Stimulated activated naive CD8-positive, alpha-beta T cell treated with anti-CD3 and anti-CD28 coated beads, Interleukin-15, amount 100 ng/mL, for 72 hours (primary cell): ENCODE measurements at places on chromosomes 7 and 10.

DNA sequence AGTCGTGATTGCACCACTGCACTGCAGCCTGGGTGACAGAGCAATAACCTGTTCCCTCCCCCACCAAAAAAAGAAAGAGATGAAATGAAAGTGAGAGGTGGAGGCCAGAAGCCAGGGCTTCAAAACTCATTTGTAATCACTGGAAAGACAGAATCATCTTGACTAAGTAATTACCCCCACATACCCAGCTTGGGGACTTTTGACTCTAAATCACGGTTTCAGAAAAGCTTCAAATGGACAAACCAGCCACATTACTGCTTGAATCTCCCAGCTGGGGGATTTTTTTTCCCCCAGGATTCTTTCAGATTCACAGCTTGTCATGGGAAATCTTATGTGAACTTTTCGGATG lies 361.0 kb downstream of the FRMD4A start:
- DNase-seq, result no peak

DNA sequence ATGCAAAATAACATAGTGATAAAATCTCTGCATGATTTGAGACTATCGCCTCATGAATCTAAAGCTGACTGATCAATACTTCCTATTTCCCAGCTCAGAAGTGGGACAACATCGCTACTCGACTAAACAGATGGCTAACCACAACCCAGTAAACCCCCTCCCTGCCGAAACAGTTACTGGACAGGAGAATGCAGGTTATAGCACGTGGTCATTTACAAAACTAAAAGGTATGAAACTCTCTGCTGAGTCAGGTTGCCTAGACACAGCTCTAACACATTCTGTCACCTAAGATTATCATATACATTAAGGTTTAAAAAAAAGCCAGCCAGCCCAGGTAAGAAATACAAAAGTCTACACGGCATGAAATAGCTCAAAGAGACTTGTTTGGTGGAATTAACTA lies 64.0 kb downstream of the CTBP2 start:
- no peak for DNase-seq

- DNase-seq, result peak; percentile 34
These were observed 471 bp downstream of the PFKP start for GRCh38 chr10:3067859-3068179.

- no peak for DNase-seq
These were observed 6.4 kb upstream of the PRTFDC1 start for GRCh38 chr10:24958721-24959381.

DNA sequence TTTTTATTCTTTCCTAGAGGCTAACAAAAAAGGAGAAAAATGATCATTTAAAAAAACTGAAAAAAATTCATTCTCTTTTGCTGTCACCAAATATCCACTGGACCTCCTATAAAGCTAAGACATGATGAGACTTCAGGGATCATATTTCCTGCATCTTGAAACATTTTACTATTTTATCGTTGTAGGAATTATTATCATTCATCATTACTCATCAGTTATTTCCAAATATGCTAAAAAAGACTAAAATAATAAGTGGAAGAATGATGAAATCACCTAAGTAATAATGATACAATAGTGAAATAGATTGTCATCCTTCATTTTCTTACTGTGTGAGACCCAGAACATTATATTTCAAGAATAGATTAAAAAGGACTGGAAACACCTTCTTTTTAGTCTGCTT lies 28.3 kb downstream of the TAF3 start:
- no peak for DNase-seq

DNA sequence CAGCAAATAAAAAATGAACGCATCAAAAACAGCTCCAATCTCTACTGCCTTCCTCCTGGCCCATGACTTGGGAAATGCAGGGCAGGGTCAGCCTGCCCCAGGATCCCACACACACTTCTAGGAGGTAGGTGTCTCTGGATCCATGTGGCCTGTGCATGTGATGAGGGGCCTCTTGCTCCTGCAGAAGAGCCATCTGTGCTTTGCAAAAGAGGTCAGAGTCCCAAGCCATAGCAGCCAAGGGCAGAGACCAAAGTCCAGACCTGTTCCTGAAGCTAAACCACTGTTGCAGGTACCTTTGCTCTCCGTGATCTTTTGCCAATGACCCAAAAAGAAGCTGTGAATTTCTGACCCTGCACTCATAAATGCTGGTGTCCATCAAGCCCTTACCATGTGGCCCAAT lies 57.1 kb downstream of the KCNMA1 start:
- no peak for DNase-seq

DNA sequence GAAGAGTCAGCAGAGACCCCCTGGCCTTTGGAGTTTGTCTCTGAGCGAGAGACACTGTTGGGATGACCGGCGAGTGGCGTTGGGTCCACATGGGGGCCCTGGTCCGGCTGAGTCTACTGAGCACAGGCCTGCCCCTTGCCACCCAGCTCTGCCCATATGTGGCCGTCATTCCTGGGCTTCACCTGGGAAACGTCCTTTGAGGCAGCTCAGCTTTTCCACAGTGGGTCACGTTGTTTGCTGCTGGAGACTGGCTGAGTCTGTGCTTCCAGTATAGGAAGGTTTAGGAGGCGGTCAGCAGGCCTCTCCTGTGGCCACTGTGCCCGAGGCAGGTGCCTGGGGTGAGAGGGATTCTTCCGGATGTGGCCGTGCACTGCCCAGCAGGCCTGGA lies 17.1 kb downstream of the ADAM8 start:
- no peak for DNase-seq

- DNase-seq, result peak; percentile 15
These were observed 72.2 kb downstream of the DAGLB start for GRCh38 chr7:6375348-6376101.

DNA sequence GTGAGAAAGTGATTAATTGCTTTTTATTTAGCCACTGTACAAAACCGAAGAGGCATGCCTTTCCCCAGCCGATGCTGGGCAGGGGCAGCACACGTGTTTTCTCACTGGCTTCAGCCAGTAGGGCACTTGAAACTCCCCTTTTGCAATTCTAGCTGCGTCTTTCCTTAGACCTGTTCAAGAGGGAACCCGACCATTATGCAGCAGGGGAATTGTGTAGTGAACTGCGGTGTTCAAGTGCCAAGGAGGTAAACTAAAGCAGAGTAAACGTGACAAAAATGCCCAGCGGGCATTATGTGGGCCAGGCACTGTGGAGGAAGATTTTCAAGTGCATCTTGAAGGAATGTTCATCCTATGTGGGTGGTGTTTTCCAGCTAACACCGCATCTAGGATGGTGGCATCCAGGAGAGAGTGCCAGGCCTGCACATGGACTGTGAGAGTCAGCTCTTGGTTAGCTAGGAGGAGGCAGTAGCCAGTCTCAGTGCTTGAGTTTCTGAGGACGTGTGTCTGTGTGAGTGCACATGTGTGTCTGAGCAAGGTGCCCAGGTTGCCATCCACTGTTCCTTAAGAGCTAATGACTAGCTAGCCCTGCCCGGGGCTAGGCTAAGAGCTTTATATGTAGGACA lies 3.3 kb downstream of the WIPF3 start:
- DNase-seq, result no peak

DNA sequence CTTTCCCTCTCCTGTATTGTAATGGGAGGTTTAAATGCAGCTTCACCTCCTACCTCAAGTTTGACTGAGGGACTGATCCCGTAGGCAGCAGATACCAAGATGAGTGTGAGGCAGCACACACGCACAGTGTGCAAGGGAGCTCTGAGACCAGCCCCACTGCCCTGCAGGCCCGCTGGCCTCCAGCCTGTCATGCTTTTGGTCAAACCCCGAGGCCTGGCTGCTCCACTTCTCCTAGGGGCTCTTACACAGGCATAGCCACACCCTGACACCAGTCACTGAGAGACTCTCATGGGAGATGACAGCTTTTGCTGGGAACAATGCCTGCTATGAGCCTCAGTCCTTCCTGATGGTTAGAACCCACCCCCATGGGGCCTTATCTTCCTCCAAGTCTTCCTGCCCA lies 27.6 kb downstream of the DRGX start:
- DNase-seq, result no peak

DNA sequence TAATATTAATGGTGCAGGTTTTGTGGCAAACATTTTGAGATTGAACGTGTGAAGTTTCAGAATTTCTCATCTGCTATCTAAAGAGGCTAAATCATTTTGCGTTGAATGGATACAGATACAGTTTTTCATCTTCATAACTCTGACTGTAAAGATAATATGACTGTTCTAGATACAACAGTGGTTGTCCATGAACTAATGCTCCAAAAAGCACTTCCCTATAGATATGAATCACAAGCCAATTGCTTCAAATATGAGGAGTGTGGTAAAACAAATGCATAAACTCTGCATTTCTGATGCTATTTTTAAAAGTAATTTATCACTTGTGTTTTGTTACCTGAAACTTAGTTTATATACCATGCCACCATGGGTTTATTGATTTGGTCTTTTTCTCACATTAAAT lies 750.1 kb downstream of the MAGI2 start:
- no peak for DNase-seq

DNA sequence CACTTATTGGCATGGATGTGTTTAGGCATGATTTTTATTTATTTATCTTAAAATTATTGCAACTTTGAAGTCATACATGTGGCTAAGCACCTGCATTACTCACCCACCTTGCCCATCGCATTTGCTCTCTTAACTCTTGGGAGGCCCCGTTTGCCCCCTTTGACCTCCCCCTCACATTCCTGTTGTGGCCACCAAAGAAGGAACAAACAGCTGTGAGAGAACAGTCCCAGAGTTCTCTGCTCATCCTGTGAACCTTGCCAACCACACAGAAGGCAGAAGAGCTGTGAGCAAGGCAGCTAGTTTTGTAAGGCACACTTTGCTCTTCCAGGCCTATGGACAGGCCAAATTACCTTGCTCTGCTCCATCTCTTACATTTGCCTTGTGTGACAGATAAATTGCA lies 23.6 kb upstream of the FGL2 start:
- no peak for DNase-seq

- DNase-seq, result no peak
These were observed 266.5 kb upstream of the SEMA3A start for GRCh38 chr7:84461093-84461492.
